Omental fat pad (tissue), 4 donors: ENCODE measurements at places on chromosomes 1 and 21. TPM values are rescaled to one million over a fixed set of nuclear protein-coding genes. Genes with fewer than 3 reads are reported as not detected.

- peak; percentile 33 for DNase-seq
Measured at GRCh38 chr1:177170756-177171535, at the start of gene BRINP2. BRINP2 (plus strand) TSS chr1:177170958; CDS start chr1:177229877, 58,919 bp downstream.

DNA sequence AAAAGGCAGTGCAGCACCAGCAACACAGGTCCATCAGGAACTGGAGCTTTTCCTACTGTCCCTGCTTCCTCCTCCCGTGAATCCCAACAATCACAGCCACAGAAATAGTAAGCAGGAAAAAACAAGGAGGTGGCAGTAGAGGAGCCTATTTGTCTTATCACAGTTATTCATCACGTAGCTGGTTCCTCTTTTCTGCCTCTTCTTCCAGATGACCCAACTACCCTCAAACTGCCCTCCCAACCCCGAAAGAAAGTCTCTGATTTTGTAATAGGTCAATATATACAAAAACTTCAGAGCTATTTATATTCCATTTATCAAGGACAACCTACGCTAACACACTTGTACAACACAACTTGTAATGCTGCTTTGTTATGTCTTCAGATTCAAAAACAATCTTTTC, 21.4 kb downstream of the GNB1 start:
- no peak for DNase-seq

DNA sequence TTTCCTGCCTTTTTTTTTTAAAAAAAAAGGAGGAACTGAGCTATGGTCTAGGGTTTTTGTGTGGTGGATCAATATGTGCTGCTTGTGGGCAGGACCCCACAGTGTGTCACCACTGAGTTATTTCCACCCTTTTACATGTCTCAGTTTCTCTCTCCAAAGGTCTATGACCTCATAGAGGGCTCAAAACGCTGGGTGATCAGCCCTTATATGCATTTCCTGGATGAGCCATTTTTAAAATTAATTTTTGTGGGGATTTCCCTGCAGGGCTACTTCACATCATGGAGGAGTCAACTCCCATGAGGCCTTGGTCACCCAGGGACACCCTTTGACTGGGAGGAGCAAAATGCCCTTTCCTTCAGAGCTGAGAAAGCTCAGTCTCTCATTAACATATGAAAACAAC, 20.7 kb upstream of the HAO2 start:
- DNase-seq, result no peak

DNA sequence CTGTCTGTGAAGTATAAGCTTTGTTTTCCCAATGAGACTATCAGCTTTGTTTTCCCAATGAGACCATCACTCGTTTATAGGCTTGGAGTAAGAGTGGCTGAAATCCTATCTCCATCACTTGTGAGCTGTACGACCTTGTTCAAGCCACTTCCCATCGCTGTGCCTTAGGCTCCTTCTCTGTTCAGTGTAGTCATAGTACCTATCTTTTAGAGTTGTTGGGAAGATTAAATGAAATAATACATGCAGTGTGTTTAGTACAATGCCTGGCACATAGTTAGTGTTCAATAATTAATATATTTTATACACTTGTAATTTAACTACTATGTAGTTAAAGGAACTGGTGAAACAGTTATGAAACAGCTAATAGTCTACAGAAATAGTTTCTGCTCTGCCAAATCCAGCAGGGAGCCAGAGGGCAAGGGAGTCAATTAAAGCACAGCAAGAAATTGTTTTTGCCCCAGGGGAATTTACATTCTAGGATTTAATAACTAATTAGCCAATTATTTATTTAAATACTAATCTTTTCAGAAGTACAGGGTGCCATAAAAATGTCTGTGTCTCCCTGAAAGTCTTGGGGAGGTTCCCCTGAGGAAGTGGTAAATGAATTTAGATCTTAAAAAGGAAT, 139.3 kb upstream of the HMCN1 start:
- no peak for DNase-seq

Gene CELA3B
- total RNA-seq, result not detected

Gene MNDA
- total RNA-seq, result 7.4 TPM

GRCh38 chr1:176183618-176184017, 23.5 kb downstream of the COP1 start:
- DNase-seq, result no peak

DNA sequence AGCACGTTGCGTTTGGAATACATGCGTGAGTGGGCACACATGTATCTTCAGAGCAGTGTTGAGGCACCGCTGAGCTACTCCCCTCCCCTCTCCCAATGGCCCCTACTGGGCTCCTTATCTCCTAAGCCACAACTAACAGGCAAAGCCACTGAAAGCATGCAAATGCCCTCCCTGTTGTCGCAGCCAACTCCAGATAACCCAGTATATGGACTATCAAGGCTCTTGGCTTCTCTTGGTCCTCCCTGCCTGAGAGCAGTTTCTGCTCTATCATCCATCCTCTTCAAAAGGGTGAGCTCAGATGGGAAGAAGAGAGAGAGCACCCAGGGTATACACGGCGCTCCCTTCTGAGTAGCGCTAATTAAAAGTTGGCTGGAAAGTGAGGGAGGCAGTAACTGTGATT, 58.5 kb upstream of the CNTN2 start:
- DNase-seq, result no peak

DNA sequence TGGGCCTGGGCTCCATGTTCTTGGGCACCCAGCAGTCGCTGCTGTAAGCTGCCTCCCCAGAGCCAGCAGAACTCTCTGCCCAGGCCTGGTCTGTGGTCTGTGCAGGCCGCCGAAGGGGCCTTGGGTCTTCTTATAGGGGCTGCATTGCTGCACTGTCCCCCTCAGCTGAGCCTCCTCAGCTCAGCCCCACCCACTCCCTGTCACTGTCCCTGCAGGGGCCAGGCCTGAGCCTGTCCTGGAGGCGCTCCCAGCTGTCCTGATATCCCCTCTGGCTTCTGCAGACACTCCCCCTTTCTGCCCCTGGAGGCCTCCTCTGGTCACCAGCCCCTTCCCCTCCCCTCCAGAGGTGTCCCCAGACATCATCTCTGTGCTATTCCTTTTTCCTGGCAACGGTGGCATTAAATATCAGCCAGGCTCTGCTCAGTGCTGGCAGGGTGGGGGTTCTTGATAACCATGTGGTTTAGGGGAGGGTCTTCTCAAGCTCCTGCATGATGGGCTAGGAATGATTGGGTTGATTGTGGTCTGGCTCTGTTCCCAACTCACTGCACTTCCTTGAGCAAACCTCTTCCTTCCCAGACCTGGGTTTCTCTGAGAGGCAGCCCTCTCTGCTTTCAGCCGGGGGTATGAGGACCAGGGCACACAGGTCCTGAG, 3.7 kb upstream of the FOXO6 start:
- no peak for DNase-seq

DNA sequence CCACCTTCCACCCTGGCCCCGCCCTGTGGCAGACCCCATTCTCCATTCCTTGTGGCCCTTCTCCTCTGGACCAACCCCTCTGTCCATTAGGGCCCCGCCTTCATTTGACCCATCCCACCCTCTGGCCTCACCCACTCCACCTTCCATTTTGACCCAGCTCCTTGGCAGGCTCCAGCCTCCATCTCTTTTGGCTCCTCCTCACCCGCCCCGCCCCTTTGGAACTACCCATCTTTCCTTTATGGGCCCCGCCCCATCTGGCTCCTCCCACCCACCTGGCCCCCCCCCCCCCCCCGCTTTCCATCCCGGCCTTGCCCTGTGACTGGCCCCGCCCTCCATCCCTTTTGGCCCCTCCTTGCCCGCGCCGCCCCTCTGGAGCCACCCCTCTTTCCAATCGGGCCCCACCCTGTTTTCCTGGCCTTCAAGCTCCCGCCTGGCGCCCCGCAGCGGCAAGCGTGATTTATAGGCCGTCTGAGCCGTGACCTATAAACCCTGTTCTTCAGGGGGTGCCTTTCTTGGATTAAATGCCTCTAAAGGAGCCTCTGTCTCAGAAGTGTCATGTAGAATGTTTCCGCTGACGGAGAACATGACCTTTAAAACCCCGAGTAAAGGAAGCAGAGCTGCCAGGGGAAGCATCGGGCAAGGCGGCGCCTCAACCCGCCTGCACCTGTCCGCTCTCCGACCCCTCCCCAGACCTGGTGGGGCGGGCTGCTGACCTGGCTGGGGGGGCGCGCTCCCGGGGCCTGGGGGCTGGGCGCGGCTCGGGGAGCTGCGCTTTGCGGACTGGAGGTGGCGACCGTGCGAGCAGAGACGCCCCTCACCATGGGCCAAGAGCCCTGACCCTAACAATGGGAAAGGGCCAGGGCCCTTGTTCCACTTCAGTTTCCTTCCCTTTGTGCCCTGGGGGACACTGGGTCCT, 178.0 kb downstream of the CAMTA1 start:
- DNase-seq, result no peak

DNA sequence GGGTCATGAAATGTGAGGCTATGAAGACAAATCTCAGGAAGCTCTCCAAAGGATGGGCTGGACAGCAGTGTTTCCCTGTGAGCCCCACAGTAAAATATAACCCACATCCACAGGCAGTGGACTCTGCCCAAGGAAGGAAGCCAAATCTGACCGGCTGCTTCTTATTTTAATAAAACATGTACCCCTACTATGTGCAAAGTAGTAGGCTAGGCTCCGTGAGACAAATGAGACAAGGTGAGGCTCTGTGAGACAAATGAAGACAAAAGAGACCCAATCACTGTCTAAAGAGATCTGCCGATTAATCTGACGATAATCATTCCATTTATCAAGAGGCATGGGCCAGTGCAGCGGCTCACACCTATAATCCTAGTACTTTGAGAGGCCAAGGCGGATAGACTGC, 2.1 kb downstream of the ASAP3 start:
- DNase-seq, result no peak

DNA sequence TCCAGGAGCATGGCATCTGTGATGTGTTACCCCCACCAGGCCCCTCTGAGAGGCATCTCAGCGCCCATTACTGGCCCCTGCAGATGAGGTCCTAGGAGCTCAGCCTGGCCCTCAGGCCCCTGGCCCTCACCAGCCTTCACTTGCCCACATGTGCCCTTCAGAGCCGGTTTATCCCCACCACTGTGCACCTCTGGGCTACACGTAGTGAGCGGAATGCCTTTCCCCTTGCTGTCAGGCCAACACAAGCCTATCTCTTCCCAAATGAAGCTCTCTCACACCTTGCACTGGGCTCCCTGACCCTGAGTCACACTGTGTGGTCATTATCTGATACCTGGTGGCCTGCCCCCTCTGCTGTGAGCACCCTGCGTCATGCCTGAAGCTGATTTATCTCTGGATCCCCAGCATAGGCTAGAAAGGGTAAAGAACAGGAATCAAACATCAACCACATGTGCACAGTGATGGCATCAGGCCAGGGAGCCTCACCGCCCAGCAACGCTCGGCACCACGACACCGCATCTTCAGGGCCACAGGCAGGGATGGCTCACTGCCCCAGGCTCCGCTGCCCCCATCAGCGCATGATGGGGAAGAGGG, 49.1 kb downstream of the GLIS1 start:
- no peak for DNase-seq

GRCh38 chr1:167808690-167809089, 86.9 kb downstream of the MPZL1 start:
- no peak for DNase-seq

DNA sequence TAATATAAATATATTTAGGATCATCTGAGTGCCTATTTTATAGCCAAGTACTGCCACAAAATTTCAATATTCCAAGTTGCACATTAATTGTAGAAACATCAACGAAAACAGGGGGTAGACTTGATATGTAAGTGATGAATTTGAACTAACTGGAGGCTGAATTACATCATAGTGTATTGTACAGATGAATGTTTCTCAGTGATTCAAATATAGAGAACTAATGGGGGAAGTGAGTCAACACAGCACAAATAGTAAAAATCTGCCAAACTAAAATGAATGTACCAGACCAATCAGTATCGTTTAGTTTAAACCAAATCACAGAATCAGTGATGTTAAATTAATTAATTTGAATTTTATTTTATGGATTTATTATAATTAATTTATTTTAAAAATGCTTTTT, 42.8 kb downstream of the RTCA start:
- DNase-seq, result no peak

GRCh38 chr1:21175324-21175669, 1.4 kb downstream of the EIF4G3 start:
- DNase-seq, result no peak

DNA sequence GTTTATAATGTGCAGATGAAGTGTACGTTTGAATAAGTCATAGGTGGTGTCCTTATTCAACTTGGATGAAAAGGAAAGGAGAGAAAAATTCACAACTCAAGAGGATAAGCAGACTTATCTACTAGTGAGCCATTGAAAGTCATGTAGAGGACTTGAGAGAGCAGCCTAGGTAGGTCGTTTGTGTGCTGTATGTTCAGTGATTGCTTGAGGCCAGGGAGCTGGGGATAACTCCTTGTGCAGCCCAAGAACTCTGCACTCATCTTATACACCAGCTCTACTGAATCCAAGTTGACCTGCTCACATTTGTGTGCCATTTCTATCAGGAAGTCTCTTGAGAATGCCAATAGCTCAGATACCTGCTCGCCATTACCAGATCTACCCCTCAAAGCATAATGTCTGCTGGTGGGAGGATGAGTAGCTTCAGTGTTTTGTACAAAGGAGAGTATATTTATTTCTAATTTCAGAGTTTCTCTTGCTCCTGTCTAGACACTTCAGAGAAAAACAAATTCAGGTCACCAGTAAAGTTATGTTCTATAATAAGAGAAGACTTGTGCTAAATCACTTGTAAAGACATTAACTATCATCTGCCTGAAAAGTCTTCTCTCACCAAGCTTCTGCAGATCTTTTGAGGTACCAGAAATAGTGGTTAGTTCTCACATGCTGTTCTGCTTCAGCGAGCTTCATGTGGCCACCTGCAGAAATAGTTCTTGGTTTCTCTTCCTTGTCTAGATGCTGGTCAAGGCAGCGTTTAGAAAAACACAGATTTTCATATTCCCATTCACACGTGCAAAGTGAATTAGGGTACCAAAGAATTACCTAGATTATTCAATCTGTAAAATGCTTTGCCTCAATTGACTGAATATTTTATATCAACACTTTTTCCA, 10.8 kb downstream of the S1PR1 start:
- no peak for DNase-seq

DNA sequence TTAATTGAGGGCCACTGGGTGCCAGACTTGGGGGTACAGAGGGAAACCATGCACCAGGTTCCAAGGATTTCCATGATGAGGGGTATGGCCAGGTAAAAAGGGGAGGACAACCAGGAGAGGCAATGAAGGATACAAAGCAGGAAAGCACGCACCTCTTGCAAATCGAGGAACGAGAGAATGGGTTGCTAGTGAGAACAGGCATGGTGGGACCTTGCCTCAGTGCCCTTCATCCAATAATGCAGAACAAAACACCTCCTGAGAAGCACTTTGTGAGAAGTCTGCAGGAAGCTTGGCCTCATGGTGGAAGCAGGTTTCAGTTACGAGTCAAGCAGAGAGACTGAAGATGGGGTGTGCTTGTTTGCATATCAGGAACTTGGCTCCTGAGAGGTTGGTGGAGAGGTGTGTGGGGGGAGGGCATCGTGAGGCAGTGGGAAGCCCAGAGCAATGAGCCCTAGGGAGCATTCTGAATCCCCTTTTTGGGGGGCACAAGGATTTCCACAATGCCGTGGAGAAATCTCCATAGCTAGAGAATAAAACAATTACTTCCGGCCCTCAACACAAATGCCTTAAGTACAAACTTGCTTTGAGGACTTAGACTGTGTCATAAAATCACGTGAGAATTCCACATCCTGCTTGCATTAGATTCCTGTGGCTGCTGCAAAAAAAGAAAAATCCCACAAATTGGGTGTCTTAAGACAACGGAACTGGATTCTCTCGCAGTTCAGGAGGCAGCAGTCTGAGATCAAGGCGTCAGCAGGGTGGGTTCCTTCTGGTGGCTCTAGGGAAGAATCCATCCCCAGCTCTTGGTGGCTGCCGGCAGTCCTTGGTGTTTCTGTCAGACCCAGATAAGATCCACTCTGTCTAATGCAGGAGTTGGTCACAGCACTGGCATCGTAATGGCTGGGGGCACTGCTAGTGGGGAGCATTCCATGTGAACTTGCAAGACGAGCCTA, 54.9 kb upstream of the BACE2 start:
- DNase-seq, result no peak
